Activated CD4-positive, alpha-beta T cell treated with anti-CD3 and anti-CD28 coated beads, Interleukin-2, amount 50 U/mL, for 4 hours (primary cell): ENCODE measurements at places on chromosomes 12 and 14.
A peak's percentile ranks its signal among the peaks of the same experiment; 100 is the strongest.

DNA sequence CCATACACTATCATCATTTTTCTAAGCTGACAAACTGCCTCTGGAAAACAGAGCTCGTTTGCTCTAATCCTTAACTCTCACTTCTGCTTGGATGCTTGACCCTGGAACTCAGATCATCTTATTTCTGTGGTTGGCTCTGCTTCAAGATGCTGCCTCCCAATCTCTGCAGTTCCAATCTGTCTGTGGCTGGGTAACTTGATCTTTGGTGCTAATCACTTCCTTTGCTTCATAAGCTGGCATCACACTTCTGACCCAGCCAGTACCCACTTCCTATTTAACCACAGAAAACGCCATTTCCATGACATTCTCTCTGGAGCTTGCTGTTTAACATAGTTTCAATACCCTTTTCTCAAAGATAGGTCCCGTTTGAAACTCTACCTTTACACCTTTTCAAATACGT, 254.2 kb downstream of the ACSS3 start:
- DNase-seq: no peak

DNA sequence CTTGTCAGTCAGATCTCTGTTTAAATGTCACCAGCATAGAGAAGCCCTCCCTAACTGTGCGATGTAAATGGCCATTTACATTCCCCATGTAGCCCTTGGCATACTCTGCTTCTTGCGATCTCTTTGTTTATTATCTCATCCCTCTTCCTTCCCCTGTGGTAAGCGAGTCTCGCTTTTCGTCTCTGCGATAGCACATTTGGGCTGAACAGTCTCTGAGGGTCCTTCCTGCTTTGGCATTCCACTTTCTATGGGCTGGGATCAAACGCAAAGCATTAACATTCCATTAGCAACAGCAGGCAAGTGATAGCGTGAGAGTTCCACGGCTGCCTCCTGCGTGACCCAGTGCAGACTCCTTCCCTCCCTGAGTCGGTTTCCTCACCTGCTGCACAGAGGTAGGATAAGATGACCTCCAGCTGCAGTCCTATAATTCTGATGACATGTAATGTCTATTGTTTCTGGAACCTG, 61.4 kb upstream of the TUNAR start:
- DNase-seq: no peak

- no peak for DNase-seq
Observed at GRCh38 chr14:74843653-74844052, 32.3 kb downstream of the PROX2 start.

DNA sequence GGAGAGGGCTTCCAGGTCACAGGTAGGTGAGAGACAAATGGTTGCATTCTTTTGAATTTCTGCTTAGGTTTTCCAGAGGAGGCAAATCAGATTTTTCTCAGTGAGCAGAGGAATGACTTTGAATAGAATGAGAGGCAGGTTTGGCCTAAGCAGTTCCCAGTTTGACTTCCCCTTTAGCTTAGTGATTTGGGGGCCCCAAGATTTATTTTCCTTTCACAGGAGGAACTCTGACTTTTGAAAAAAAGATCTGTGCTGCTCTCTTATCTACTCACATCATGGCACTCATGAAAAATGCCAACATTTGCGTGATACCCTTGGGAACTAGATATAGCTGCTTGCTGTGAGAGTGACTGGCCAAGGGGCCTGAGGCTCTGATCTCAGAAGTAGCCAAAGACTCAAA, 58.0 kb upstream of the EVL start:
- DNase-seq: no peak

- no peak for DNase-seq
Observed at GRCh38 chr12:56596815-56597214, 33.3 kb downstream of the BAZ2A start.

DNA sequence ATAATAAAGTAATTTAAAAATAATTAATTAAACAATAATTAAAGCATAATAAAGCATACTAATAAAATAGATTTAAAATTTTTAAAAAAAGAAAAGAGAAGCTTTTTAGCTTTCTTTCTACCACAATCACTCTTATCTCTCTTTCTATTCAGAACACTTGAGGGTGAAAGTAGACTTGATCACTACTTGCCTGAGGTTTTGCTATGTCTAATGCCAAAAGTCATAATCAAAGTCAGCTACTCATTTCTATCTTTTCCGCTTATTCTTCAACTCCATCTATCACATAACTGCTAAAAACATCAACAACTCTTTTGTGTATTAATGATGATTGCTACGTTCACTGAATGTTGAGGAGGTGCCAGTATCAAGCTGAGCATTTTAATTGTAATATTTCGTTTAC, 202.0 kb upstream of the KRR1 start:
- no peak for DNase-seq

DNA sequence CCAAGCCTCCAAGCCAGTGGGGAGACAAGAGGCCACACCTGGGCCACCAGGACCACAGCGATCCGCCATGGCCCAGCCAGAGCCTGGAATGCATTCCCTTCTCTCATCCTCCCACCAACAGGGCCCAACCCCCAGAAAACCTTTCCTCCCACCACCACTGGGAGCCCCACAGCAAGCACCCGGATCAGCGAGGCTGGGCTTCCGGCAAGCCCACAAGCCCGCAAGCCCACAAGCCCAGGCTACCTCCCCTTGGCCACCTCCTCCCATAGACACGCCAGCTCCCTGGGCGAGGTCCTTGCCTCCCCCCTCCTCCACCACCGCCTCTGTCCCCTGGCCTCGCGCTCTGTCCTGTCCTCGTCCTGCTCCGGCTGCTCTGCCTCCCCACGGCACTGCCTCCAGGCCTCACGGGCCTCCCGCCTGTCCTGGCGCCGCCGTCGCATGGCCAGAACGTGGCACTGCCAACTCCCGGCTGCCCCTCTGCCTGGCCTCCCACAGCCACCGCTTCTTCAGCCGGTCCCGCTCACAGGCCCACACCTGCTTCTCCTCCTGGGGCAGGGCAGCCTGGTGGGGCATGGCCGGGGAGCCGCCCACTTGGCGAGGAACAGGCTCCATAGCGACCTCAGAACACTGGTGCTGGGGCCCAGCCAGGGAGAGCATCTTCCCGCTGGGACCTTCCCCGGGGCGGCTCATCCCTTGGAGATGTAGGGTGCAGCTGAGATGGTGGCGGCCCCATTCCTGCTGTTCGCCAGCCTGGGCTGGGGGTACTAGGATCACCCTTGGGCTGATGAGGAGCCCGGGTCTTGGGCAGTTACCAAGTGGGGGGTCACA, 5.6 kb downstream of the CDK2AP1 start:
- DNase-seq: no peak

DNA sequence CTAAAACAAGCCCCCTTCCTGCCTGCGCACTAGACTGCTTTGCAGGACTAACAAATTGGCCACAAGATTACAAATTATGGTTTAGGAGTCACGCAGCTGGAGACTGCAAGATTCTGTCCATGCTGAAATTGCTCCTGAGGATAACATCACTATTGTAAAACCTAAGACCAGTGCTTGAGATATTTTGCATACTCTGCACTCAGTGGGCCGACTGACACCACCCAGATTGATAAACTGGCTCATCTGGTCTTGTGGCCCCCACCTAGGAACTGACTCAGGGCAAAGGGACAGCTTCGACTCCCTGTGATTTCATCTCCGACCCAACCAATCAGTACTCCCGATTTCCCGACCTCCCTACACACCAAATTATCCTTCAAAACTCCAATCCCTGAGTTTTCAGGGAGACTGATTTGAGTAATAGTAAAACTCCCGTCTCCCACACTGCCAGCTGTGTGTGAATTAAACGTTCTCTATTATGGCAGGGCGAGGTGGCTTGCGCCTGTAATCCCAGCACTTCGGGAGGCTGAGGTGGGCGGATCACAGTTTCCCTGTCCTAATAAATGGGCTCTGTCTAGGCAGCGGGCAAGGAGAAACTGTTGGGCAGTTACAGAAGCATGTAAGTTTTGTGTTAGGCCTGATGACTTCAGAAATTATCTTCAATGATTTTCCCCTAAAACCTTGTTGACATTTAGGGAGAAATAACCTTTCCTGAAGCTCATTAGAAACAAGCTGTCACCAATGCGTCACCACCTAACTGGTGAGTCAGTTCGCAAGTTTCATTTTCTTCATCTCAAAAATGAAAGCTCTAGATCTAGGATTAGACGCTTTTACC, 5.3 kb upstream of the UBC start:
- peak; percentile 54 for DNase-seq

GRCh38 chr14:99136401-99136800, 135.6 kb downstream of the BCL11B start:
- DNase-seq: no peak
